Eye (tissue), 1 donor: ENCODE measurements at places on chromosomes 12 and 14.

DNA sequence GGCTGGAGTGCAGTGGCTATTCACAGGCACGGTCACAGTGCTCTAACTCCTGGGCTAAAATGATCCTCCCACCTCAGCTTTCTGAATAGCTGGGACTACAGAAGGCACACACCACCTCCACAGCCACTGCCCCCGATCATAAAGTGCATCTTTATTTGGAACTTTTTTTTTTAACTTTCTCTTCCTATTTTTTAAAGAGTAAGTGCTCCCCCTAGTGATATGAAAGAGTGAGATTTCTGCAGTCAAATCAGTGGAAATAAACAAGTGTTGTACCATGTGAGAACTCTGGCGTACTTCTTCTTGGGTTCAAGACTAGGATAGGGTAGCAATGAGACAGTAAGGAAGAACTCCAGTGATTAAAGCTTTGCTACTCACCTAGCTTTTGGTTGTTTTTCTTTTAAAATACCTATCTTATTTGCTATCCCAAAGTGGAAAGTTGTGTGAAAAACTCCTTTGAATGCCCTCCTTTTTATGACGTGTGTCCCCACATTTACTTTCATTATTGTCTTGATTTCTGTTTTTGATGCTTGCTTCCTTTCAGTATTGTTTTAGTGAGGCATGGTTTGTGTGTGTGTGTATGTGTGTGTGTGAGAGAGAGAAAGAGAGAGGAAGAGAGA is 6.6 kb downstream of the PPP4R4 start:
- DNase-seq: peak; percentile 67

- no peak for DNase-seq
Observed at GRCh38 chr14:29815016-29815674, 112.5 kb downstream of the PRKD1 start.

DNA sequence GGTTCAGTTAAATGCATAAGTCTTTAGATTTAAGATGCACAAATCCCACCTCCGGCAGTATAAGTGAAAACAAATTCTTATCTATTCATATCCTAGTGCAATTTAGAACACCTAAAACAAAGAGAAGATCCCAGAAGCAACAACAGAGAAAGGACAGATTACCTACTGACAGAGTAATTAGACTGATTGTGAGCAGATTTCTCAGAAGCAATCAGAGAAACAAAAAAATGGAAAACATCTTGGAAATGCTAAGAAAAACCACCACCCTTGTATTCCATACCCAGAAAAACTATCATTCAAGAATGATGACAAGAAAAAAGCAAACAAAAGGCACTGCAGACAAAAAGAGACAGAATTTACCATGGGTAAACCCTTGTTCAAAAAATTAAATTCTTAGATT is 47.6 kb upstream of the SELPLG start:
- DNase-seq: no peak

GRCh38 chr12:94805749-94806529 is 155.6 kb upstream of the TMCC3 start:
- DNase-seq: peak; percentile 71

- no peak for DNase-seq
Observed at GRCh38 chr12:89892436-89892835, 183.8 kb upstream of the ATP2B1 start.

DNA sequence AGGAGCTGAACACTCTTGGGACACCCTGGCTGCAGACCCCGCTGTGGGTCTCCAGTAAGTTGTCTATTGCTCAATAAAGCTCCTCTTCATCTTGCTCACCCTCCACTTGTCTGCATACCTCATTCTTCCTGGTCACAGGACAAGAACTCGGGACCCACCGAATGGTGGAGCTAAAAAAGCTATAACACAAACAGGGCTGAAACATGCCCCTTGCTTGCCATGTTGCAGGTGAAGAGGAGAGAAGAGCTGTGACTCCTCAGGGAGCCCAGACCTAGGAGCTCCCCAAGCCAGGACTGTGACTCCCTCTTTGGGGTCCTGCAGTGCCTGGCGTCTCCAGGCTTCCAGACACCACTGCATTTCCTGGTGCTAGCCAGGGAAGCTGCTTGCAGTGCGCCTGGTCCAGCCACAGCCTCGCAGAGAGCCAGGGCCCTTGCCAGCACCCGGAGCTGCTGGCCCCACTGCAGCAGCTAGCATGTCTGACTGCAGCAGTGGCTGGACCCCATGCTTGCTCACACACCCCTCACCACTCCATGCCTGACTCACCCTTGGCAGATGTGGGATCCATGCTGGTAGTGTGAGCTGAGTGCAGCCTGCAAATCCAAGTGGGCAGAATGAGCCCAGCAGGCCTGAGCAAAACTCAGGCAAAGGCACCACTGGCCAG is 37.1 kb upstream of the OR5AU1 start:
- DNase-seq: no peak

DNA sequence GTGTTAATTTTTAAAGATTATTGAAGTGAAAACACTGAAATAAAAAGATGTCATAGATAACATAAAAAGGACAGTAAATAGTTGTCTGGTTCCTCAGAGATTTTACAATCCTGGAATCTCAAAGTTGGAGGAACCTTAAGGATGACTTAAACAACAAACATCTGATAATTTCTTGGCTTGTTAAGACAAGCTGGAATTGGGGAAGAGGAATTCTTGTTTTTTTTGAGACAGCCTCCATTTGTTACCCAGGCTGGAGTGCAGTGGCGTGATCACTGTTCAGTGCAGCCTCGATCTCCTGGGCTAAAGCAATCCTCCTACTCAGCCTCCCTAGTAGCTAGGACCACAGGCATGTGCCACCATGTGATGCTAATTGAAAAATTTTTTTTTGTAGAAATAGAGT is 2.3 kb downstream of the ZNF410 start:
- DNase-seq: no peak

DNA sequence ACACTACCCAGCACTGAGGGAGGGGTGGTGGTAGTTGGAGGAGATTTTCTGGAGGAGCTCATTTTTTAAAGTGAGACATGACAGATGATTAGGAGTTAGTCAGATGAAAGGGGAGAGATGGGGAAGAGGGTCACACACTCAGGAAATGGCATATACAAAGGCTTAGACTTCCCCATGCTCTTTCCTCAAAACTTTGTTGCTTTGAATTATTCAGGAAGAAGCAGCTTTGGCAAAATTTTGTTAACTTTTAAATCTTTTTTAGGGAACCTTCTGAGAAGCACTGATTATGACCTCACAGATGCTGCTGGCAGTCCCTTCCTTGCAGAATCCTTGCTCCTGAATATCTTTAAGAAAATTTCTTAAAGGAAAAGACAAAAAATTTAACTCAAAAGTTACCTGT is 19.8 kb downstream of the ALDH6A1 start:
- no peak for DNase-seq

DNA sequence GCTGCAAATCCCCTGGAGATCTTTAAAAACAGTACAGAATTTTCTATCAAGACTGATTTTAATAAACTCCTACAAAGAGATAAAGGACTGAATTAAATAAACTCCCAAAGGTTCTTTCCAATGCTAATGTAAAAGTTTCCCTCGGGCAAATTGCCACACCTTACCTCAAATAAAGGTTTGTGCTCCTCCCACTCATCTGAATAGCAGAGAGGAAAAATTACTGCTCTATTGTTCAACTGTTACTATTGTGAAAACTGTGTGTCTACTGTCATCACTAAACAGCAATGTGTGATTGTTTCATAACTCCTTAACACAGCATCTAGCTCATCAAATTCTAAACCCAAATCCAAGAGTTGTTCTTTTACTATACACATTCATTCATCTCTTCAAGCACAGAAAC is 3.2 kb downstream of the SPTLC2 start:
- DNase-seq: no peak

- DNase-seq: no peak
Observed at GRCh38 chr14:26173581-26174110, 424.2 kb downstream of the NOVA1 start.

DNA sequence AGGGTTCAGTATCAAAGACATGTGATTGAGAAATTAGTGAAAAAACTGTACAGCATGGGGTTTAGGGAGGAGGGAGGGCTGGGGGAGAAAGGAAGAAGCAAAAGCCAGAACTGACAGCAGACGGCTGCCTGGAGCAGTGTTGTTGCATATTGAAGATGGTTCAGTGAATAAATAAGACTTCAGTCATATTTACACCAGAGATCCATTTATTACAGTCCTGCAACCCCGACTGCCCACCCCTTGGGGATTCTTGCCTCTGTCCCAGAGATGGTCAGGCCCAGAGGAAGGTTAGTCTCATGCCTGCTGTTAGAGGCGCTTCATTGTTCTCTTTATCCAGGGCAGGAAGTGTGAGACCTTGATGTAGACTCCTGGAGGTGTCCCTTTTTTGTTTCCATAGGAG is 3.2 kb downstream of the GZMH start:
- no peak for DNase-seq

DNA sequence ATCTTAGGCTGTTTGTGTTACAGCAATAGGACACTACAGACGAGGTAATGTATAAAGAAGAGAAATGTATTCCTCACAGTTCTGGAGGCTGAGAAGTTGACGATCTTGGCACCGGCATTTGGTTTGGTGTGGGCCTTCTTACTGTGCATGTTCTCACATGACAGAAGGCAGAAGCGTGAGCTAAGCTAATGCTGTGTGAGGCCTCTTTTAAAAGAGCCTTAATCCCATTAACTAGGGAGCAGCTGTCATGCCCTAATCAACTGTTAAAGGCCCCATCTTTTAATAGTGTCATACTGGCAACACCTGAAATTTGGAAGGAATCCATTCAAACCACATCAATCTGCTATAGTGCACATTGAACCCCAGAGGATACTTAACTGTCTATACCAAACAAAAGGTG is 992.9 kb downstream of the GALC start:
- DNase-seq: peak; percentile 20

DNA sequence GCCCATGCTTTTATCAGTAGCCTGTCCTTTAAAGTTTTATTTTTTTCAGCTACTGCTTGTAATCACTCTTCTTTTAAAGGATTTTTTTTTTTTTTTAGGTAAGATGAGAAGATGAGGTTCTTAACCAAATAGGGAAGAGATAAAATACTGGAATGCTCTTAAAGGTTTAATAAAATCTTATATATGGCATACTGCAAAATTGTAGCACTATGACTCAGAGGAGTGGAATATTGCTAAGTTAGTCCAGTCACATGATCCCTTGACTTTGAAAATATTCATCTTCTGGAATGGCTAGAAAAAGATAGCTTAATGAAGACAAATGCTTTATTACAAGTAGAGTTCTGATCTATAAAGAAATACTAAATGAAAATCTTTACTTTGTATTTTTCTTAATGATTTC is 116.6 kb downstream of the NAV3 start:
- no peak for DNase-seq

- DNase-seq: peak; percentile 89
Observed at GRCh38 chr12:49331380-49332222, 5.4 kb downstream of the C1QL4 start.

DNA sequence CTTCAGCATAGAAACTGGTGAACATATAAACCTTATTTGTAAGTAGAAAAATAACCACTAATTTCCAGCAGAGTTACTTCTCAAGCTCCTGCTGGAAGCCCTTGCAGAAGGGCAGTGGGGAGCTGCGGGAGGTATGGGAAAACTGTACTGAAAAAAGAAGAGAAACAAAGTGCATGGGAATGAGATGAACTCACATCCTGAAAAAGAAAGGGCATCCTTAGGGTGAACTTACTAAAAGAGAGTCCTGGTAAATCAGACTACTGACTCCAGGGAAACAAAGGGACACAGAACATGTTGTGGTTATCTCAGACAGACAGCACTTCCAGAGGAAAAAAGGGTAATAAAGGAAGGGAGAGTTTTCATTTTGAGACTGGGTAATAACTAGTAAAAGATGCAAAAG is 515.1 kb downstream of the RPL10L start:
- no peak for DNase-seq

GRCh38 chr12:11652351-11653040 is 3.0 kb downstream of the ETV6 start:
- DNase-seq: peak; percentile 55

- no peak for DNase-seq
Observed at GRCh38 chr12:2485681-2486080, 309.1 kb upstream of the FKBP4 start.

- DNase-seq: peak; percentile 87
Observed at GRCh38 chr14:68522510-68523325, 270.1 kb downstream of the ZFP36L1 start.

DNA sequence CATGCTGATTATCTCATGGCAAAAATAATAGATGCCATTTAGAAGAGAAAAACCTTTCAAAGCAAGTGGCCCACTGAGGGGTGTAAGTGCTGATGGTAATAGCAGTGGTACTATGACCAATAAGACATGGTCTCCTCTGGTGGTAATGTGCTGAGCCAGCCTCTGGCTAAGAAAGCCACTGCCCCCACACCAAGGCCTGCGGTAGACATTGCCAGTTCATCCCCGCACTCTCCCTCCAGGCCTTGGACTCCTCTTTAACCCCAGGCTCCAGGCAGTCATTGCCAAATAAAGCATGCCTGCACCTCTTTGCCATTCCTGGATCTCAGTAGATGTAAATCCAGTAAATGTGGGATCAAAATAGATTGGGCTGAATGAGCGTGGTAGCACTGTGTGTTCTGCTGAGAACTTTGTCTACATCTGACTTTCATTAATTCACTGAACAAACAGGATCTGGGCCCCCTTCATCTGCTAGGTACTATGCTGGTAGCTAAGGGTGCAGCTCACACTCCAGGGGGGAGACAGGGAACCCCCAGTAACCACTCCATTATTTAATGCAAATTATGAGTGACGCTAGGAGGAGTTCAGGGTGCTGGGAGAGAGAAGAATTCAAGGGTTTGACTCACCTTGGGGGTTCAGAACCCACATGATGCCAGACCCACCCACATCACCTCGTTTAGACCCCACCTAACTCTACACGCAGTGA is 89.3 kb downstream of the BCL11B start:
- DNase-seq: no peak

DNA sequence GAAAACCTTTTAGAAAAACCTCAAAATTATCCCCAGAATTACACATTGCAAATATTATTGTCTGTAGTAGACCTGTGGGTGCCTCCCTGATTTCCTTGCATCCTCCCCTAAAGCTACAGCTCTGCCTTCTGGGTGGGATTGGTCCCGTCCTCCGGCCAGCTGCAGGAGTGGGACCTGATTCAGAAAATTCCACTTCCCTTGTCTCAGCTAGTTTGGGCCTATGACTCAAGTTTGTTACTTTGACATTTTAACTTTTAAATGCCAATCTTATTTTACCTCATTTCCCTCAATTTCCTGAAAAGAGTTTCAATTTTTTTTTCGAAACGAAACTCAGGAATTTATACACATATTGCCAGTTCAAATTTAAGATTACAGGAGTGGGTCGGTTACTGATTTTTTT is 13.2 kb upstream of the SLC41A2 start:
- no peak for DNase-seq

DNA sequence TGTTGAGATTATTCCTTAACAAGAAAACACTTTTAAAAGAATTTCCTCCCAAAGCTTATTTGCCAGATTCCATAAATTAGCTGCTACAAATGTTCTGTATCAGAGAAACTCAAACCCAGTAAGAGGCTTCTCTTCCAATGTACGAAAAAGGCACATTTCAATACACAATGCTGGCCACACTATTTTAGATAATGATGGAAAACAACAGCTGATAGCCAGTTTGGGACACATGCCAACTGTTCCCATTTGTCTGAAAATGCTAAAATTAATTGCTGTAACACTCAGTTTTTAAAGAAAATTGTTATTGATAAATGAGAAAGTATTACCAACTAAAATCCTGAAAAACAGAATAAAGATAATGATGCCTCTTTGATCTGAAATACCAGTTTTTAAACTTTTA is 4.4 kb downstream of the CFL2 start:
- no peak for DNase-seq
